ENCODE measurements at places on chromosomes 5 and 9.

DNA sequence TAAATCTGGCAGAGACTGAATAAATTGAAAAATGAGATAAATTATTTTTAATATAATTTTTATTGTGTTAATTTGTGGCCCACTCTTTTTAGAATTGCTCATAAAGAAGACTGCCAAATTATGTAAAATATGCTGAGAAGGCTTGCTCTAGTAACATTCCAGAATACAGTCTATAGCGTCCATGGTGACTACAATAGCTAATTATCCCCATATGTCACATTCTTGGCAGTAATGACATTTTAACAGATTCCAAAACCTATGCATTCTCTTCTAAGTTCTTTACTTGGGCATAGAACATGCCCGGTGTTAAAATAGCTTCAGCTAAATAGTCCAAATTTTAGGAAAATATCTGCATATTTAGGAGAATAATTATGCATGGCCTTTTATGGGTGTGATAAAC lies 697.0 kb upstream of the SEMA6A start:
- DNase-seq, result no peak

GRCh38 chr5:126995689-126996088 lies 34.7 kb downstream of the MARCHF3 start:
- no peak for DNase-seq

DNA sequence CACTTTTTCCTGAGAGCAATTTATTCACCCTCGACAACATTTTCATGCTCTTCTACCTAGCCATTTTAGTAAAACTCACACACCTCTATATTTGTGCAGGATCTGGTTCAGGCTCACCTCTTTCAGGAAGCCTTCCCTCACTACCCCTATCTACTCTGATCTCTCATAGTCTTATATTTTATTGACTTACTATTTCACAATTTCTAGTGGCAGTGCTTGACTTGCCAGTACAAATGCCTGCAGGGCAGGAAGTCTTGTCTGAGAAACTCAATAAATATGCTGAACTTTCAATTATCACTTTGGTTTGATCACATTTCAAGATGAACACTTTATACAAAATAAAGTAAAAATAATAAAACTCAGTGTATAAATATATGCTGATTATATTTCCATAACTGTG lies 226.8 kb downstream of the CETN3 start:
- no peak for DNase-seq

- no peak for DNase-seq
Observed at GRCh38 chr9:80175286-80176150, 603.8 kb downstream of the TLE4 start.
